Nucleus accumbens (tissue), 56 donors: ENCODE measurements at places on chromosomes 7 and 10.

- no peak for DNase-seq
Observed at GRCh38 chr10:19628767-19629560, 187.3 kb upstream of the PLXDC2 start.

DNA sequence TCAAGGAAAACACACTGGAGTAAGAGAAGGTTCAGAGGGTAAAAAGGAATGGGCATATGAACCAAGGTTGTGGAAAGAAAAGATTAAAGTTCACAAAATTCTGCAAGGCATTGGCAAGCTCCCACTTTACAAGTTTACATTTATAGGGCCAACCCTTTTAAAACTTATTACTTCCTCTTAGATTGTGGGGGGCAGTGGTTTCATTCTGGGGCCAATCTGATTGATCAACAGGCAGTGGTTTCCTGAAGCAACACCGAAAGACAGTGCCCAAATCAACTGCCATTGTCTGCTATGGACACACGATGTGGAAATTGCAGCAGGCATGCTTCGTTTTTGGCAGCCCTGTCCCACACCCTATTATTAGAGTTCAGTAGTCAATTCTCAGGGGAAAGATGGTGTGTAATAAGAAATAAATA is 154.0 kb downstream of the SGMS1 start:
- no peak for DNase-seq

GRCh38 chr10:110788620-110789385 is 82.9 kb upstream of the PDCD4 start:
- no peak for DNase-seq

DNA sequence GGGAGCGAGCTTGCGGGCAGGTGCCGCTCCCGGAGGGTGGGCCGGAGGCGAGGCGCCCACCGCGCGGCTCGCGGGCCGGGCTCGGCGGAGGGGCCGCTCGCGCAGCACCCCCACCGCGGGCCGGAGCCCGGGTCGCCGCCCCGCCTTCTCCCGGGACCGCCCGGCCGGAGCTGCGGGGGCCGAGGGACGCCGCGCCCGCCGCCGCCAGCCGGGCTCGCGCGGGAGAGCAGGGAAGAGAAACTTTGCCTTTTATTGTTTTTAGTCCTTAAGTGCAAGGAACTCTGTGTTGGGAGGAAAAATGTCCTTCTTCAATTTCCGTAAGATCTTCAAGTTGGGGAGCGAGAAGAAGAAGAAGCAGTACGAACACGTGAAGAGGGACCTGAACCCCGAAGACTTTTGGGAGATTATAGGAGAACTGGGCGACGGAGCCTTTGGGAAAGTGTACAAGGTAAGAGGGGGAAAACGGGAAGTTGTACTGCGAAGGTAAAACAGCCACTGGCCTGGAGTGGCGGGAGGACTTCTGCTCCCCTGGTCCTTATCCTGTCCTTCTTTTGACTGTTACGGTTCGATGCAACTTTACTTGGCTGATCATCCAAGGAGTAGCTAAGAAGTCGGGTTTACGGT is 620 bp downstream of the SLK start:
- DNase-seq, result no peak
